Stimulated activated CD4-positive, alpha-beta T cell treated with anti-CD3 and anti-CD28 coated beads, TNF-alpha, amount 100 ng/mL, for 4 hours (primary cell): ENCODE measurements at places on chromosomes 16 and 17.

GRCh38 chr17:41967141-41967920, 736 bp downstream of the CNP start:
- DNase-seq, result no peak

- DNase-seq, result no peak
These were observed 32.5 kb downstream of the PPM1E start for GRCh38 chr17:58788199-58788598.

DNA sequence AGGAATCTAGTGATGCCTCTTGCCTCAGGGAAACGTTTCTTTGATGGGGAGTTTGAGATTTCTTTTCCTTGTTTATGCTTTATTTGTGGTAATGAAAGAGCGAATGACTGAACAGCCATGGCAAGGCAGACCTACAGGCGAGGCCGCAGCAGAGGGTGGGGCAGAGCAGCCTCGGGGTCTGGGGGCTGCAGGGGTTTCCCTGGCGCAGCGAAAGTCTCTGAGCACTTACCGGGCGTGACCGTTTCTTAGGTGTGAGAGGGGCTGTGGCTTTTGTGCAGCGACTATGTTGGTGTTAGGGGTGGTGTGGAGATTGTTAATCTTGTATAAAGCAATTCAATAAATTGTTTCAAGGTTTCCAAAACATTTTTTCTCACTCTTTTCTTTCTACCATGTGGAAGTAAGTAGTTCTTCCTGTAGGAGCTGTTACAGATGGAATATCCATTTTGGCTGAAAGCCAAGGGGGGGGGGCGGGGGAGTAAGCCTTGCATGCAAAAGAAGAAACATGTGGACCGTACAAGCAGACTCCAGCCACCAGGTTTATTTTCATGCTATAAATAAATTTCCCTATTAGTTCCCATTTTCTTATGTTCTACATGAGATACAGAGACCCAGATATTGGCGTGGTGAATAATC, 34.8 kb downstream of the UBN1 start:
- no peak for DNase-seq

- no peak for DNase-seq
These were observed 110.2 kb downstream of the CCDC182 start for GRCh38 chr17:57634713-57635465.

DNA sequence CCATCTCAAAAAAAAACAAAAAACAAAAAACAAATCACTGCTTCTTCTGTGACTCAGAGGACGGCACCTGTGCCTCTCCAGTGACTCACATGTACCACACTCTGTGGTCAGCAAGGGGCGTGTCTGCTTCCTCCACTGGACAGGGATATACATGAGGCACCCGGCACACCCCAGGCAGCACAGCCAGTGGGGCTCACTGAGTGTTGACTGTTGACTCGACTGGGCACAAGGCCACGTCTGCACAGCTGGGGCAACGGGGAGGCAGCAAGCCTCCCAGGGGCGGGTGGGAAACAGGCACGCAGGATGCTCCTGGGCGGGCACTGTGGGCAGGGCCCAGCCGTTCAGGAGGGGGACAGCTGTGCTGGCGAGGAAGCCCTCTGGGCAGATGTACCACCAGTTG, 64.1 kb downstream of the TIMM22 start:
- no peak for DNase-seq

GRCh38 chr17:40436636-40437035, 6.6 kb upstream of the IGFBP4 start:
- no peak for DNase-seq

GRCh38 chr16:10888320-10888937, 11.4 kb downstream of the CIITA start:
- DNase-seq, result no peak

- no peak for DNase-seq
These were observed 67.7 kb downstream of the HLF start for GRCh38 chr17:55332296-55333041.

GRCh38 chr16:24516900-24517669, 22.3 kb upstream of the RBBP6 start:
- peak; percentile 60 for DNase-seq

DNA sequence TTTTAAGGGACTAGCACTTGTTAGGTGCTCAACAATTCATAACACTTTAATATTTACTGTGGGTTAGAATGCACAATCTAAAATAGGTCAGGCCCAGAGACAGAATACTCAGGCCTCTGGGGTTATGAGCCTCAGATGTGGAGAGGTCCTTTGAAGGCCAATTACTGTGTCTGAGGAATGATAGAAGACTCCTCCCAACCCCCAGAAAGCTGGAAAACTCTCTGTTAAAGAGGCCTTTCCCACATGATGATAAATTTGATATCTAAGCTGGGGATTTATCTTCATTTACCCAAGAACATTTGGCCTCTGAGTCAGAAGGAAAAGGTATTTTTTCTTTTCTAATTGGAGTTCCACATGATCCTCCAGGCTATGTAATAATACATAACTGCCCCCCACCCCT, 41.1 kb upstream of the MMD start:
- no peak for DNase-seq

GRCh38 chr16:78851266-78851665, 749.3 kb downstream of the MAF start:
- DNase-seq, result no peak

GRCh38 chr16:74033441-74033995, 263.1 kb upstream of the PSMD7 start:
- no peak for DNase-seq

- DNase-seq, result no peak
These were observed 3.3 kb upstream of the MRM1 start for GRCh38 chr17:36597866-36598777.

- DNase-seq, result no peak
These were observed 71.5 kb upstream of the KSR1 start for GRCh38 chr17:27384726-27385125.

GRCh38 chr16:89805136-89805905, 11.1 kb downstream of the FANCA start:
- DNase-seq, result no peak

GRCh38 chr17:81898029-81898866, 3.8 kb upstream of the NPB start:
- no peak for DNase-seq

DNA sequence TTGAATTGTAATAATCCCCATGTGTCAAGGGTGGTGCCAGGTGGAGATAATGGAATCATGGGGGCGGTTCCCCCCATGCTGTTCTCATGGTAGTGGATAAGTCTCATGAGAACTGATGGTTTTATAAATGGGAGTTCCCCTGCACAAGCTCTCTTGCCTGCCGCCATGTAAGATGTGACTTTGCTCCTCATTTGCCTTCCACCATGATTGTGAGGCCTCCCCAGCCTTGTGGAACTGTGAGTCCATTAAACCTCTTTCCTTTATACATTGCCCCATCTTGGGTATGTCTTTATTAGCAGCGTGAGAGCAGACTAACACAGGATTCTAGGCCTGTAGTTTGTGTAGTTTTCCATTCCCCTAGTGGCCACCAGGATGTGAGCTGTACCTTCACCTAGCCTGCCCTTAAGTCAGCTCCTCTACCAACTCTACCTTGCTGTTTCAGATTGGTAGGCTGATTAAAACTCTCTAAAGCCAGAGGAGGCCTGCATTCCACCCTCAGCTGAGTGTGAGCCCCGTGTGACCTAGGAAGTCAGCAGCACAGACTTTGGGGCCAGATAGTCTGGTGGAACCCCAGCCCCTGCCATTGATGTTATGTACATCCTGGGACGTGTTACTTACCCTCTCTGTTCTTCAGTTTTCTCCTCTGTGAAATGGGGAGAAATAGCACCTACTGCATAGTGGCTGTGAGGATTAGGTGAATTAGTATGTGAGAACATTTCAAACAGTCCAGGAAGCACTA, 252.4 kb upstream of the CACNG5 start:
- no peak for DNase-seq

DNA sequence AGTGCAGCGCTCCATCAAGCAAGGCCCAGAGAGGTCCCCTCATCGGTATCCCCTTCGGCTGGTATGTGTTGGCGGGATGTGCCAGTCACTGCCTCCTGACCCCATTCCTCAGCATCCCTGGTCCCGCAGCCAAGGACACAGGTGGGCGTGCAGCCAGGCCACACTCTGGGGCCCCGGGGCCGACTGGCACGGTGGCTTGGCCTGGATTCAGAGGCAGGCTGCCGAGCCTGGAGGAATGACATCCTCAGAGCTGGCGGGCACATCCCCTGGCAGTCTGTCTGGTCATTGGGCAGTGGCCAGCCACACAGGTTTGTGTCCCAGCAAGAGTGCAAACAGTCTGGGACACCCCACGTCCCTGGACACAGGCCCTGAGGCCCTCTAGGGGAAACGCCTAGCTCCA, 111.1 kb downstream of the SDK2 start:
- DNase-seq, result no peak

GRCh38 chr16:14140923-14141322, 69.8 kb downstream of the MRTFB start:
- DNase-seq, result no peak

DNA sequence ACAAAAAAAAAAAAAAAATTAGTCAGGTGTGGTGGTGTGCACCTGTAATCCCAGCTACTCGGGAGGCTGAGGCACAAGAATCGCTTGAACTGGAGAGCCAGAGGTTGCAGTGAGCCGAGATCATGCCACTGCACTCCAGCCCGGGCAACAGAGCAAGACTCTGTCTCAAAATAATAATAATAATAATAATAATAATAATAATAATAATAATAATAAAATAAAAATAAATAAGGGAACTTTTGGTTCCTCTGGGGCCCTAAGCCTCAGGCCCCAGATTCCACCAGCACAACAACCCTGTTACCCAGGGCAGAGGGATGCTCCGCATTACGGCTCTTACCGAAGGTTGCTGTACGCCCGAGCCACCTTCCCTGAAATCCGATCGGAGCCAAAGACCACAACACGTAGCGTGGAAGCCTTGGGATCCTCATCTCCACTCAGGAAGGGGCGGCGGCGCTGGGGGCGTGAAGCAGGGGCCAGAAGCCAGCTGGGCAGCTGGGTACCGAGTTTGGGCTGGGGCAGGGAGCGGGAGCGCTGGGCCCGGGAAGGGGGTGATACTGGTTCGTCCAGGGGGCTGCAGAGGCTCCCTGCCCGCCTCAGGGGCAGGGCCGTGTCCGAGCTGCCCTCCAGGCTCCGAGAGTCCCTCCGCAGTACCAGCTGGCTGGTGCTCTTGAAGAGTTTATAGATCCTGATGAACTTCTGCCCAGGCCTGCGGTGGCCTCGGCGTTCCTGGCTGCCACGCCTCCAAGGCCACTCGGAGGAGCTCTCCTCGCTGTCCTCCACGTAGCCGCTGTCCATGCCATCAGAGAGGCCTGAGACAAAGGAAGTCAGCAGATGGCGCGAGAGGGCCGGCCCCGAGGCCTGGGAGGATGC, 20.6 kb upstream of the PIK3R6 start:
- no peak for DNase-seq

- peak; percentile 3 for DNase-seq
These were observed 154.2 kb downstream of the MRM1 start for GRCh38 chr17:36755586-36755985.

DNA sequence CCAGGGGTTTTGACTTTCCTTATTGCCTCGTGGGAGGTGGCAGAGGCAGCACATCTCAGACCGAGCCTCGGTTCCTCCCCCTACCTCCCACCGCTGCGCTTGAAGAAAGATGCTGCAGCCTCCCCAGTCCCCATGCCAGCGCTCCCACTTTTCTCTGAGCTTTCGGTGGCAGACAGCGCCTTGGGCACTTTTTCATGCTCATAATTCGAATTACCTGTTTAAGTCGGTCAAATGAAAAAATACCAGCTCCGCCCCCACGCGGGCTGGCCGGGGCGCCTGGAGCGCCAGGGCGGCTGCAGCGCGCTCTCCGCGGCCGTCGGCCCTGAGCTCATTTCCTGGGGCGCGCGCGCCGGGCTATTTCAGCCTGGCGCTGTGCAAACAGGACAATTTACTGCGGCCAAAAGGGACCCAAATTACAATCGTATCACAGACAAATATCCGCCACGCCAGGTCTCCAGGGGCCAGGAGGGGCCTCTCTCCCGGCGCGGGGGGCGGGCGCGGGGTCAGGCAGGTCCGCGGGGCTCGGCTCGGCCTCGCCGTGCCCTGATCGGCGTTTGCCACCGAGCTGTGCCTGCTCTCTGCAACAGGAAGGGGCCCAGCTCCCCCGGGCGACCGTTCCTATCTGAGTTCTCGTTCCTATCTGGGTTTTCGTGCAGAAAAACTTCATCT, 45.0 kb downstream of the SOST start:
- no peak for DNase-seq

DNA sequence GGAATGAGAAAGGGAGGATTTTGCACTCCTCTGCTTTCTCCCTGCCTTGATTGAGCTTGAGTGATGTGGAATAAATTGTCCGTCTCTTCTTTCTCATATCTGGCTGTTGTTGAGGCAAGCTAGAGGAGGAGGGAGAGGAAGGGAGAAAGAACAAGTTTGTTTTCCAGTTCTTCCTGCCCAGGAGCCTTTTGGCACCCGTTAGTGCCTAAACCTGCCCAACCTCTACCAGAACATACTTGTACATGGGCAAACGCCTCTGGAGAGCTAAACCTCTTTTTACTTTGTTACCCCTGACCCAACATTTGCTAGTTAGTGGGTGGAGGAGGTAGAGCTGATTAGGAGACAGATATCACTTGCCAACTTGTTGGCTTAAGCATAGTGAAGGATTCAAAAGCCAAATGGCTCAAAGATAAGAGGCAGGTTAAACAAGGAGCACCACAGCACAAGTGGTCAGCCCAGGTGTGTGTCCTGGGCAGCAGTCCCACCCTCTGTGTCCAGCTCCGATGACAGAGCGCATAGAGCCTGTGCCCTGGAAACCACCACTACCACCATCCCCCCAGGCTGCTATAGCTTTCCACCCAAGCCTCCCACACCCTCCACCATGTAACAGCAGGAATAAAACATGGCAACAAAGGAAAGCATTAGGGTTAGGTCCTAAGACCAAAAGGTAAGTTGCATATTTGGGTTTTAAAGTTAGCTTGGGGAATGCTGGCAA, 6.5 kb downstream of the ODF4 start:
- no peak for DNase-seq

- DNase-seq, result no peak
These were observed 946 bp upstream of the TMEM256 start for GRCh38 chr17:7404737-7405349.
